Hepatocyte (in vitro differentiated cells): ENCODE measurements at places on chromosomes 6 and 20. TPM values are rescaled to one million over a fixed set of nuclear protein-coding genes. Genes with fewer than 3 reads are reported as not detected.
A peak's percentile ranks its signal among the peaks of the same experiment; 100 is the strongest.

DNA sequence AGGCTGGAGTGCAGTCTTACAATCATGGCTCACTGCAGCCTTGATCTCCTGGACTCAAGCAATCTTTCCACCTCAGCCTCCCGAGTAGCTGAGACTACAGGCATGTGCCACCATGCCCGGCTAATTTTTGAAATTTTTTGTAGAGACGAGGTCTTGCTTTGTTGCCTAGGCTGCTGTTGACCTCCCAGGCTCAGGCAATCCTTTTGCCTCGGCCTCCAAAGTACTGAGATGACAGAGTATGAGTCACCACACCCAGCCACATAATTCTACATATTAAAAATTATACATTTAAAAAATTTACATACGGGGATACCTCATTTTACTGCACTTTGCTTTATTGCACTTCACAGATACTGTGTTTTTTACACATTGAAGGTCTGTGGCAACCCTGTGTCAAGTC, 115.1 kb downstream of the MAN1A1 start:
- no peaks in the 10 kb centered on the region for H3K27me3 ChIP-seq
- H3K27ac ChIP-seq: no peak overlapping the region
- DNase-seq: no peak

GRCh38 chr6:87793315-87793714, 91.3 kb upstream of the AKIRIN2 start:
- H3K4me1 ChIP-seq: peaks cover 8% of the 10 kb centered on the region
- DNase-seq: no peak
- H3K27ac ChIP-seq: no peak overlapping the region
- no peaks in the 10 kb centered on the region for H3K36me3 ChIP-seq
- H3K27me3 ChIP-seq: no peaks in the 10 kb centered on the region

DNA sequence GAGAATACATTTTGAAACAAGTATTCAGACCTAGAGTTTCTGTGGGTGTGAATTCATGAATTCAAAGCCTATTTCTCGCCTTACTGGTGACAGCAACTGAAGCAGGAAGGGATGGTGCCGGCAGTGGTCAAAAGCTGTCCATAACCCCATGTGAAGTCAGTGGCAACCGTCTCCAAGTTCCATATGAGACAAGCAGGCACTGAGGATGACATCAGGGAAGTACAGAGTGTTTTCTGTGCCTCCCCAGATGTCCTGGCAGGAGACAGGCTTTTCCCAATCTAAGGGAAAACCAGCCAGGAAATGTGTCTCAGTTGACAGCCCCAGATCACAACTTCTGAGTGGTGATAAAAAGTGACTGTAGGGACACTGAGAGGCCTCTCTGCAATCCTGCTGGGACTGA, 66.6 kb downstream of the HIVEP2 start:
- H3K36me3 ChIP-seq: no peaks in the 10 kb centered on the region
- no peak for DNase-seq
- H3K4me3 ChIP-seq: no peak overlapping the region
- no peak overlapping the region for H3K27ac ChIP-seq
- no peaks in the 10 kb centered on the region for H3K4me1 ChIP-seq
- no peaks in the 10 kb centered on the region for H3K27me3 ChIP-seq

GRCh38 chr6:142692942-142693341, 252.0 kb downstream of the HIVEP2 start:
- H3K4me1 ChIP-seq: no peaks in the 10 kb centered on the region
- H3K4me3 ChIP-seq: no peak overlapping the region
- DNase-seq: peak; percentile 84
- peak overlapping the region; percentile 5 for H3K27ac ChIP-seq
- H3K27me3 ChIP-seq: no peaks in the 10 kb centered on the region

DNA sequence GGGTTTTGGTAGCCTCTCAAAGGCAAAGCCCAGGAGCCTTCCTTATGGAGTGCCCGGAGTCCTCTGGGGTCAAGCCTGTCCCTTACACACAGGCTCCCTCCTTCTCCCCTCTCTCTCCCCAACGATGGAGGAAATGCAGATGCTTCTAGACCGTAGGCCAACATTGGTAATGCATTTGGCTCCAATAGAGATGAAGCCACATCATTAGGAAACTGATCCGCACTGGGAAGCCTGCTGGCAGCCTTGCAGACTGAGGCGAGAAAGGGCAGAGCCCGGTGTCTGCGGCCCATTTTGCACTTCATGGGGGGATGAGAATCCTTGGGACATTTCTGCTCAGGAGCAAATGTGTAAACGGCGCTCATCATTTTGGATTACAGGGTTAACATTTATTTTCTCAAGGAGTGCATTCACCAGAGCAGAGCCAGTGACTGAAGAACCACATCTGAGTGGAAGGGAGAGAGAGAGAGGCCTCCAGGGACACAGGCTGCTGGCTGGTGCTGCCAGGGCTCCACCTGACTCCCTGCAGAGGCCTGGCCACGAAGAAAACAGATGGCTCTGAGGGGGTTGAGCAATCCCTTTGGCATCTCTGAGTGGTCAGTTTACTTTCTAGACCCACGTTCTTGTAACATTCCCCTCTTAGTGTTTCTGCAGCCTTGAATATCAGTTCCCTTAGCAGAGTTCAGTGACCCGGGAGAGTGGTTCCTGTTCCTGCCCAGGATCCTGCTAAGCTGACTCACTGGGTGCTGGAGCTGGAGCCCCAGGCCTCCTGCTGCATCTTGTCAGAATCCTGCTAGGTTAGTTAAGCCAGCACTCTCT, 4.4 kb upstream of the CST3 start:
- DNase-seq: peak; percentile 62
- H3K36me3 ChIP-seq: no peaks in the 10 kb centered on the region
- no peaks in the 10 kb centered on the region for H3K27me3 ChIP-seq
- no peak overlapping the region for H3K4me3 ChIP-seq
- H3K4me1 ChIP-seq: no peaks in the 10 kb centered on the region
- no peak overlapping the region for H3K27ac ChIP-seq

- H3K27ac ChIP-seq: no peak overlapping the region
- no peaks in the 10 kb centered on the region for H3K4me1 ChIP-seq
- no peak overlapping the region for H3K4me3 ChIP-seq
- no peaks in the 10 kb centered on the region for H3K36me3 ChIP-seq
Measured at GRCh38 chr20:60851826-60852704, 400.0 kb upstream of the CDH4 start.

- H3K4me1 ChIP-seq: peaks cover 10% of the 10 kb centered on the region
- no peaks in the 10 kb centered on the region for H3K36me3 ChIP-seq
- no peak overlapping the region for H3K27ac ChIP-seq
- peak; percentile 29 for DNase-seq
Measured at GRCh38 chr6:157688960-157689599, 134.0 kb upstream of the SNX9 start.

GRCh38 chr20:40587038-40587437, 102.0 kb downstream of the MAFB start:
- peaks cover 9% of the 10 kb centered on the region for H3K27me3 ChIP-seq
- no peaks in the 10 kb centered on the region for H3K4me1 ChIP-seq
- no peak for DNase-seq
- H3K27ac ChIP-seq: no peak overlapping the region
- no peak overlapping the region for H3K4me3 ChIP-seq
- no peaks in the 10 kb centered on the region for H3K36me3 ChIP-seq

GRCh38 chr6:43128926-43129325, 42.1 kb upstream of the SRF start:
- H3K27me3 ChIP-seq: no peaks in the 10 kb centered on the region
- no peaks in the 10 kb centered on the region for H3K36me3 ChIP-seq
- H3K4me1 ChIP-seq: peaks cover 31% of the 10 kb centered on the region
- H3K27ac ChIP-seq: no peak overlapping the region
- H3K4me3 ChIP-seq: no peak overlapping the region
- no peak for DNase-seq

DNA sequence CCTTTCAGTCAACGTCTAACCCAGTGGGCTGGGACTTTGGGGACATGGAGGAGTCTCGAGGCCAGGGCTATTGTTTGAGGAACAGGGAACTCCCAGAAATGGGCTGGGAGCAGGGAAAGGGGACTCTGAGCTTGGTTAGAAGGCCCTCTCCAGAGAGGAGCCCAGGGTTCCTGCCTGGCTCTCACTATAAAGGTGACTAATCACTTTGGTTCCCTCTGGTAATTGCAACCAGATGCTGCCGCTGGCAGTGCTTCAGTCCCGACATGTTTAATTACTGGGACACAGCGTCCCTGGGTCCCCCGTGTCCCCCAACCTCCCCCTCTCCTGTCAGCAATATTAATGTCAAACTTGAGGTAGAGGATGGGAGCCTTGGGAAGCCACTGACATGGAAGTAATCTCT, 5.0 kb upstream of the GDF5 start:
- no peaks in the 10 kb centered on the region for H3K36me3 ChIP-seq
- no peak overlapping the region for H3K4me3 ChIP-seq
- H3K27me3 ChIP-seq: no peaks in the 10 kb centered on the region
- peaks cover 5% of the 10 kb centered on the region for H3K4me1 ChIP-seq
- no peak for DNase-seq
- no peak overlapping the region for H3K27ac ChIP-seq

DNA sequence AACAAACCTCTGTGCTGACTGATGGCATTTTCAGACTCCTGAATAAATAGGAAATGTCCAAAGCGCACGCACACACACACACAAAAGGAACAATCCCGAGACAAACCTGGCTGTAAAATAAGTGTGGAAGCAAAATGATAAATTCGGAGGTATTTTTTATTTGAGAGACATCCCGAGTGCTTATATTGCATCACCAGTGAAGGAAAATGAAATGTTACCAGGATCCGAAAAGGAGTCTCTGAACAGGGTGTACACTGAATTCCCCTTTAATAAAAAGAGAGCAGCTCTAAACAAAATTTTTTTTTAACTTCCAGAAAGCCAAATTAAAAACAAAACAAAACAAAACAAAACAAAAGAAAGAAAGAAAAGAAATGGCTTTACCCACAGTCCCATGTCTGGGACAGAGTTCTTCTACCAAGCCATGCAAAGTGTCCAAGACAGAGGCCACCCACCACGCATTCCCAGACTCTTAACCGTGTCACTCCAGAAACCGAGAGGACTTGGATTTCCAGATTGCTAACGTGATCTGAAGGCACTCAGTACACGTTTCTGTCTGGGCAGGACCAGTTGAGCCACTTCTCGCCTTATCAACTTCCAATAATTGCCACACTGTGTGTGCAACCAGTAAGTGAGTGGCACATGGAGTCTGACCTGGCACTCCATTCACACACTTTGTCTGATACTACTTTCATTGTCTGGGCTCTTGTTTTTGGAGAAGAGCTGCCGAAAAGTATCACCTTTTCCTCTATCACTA, 817 bp downstream of the ME1 start:
- peak; percentile 55 for DNase-seq
- H3K27me3 ChIP-seq: no peaks in the 10 kb centered on the region
- peak overlapping the region; percentile 91 for H3K27ac ChIP-seq
- no peaks in the 10 kb centered on the region for H3K36me3 ChIP-seq
- H3K4me1 ChIP-seq: peaks cover 10% of the 10 kb centered on the region

DNA sequence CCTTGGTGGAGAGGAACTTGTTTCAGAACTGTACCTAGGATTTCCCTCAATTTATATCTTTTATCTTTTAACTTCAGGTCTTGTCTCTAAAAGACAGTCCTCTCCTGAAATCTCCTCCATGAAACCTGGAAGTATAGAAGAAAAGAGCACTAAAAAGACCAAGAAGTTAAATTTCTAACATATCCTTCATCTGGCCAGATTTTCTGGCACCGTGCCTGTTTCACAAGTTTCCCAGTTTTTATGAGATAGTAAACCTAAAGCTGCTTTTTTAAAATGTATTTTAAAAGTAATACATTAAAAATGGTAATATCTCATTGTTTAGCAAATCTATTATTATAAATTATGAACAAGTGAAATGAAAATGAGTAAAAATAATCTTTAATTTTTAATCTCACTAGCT, 348.3 kb upstream of the RSPO3 start:
- no peak overlapping the region for H3K4me3 ChIP-seq
- no peaks in the 10 kb centered on the region for H3K36me3 ChIP-seq
- DNase-seq: no peak
- no peaks in the 10 kb centered on the region for H3K4me1 ChIP-seq
- H3K27me3 ChIP-seq: no peaks in the 10 kb centered on the region
- H3K27ac ChIP-seq: no peak overlapping the region

DNA sequence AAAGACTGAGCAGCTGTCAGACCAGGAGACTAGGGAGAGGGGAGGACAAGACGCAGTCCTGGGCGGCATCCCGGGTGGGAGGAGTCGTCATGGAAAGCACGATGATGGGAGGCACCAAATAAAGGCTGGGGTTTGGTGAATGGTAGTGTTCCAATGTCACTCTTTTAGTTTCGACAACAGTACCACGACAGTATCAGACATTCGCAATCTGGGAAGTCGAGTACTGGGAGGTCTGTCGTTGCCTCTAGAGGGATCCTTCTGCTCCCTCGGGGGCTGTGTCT, 32.1 kb downstream of the PSMG4 start:
- H3K4me3 ChIP-seq: no peak overlapping the region
- H3K27ac ChIP-seq: no peak overlapping the region
- DNase-seq: no peak
- H3K36me3 ChIP-seq: no peaks in the 10 kb centered on the region
- no peaks in the 10 kb centered on the region for H3K27me3 ChIP-seq

GRCh38 chr20:50310673-50311051, 120.0 kb downstream of the CEBPB start:
- no peak overlapping the region for H3K27ac ChIP-seq
- H3K4me1 ChIP-seq: peaks cover 30% of the 10 kb centered on the region
- H3K27me3 ChIP-seq: no peaks in the 10 kb centered on the region
- H3K36me3 ChIP-seq: no peaks in the 10 kb centered on the region
- H3K4me3 ChIP-seq: no peak overlapping the region
- no peak for DNase-seq

- no peaks in the 10 kb centered on the region for H3K4me1 ChIP-seq
- no peaks in the 10 kb centered on the region for H3K27me3 ChIP-seq
- H3K36me3 ChIP-seq: no peaks in the 10 kb centered on the region
Measured at GRCh38 chr6:45911691-45912090, 104.0 kb downstream of the CLIC5 start.

DNA sequence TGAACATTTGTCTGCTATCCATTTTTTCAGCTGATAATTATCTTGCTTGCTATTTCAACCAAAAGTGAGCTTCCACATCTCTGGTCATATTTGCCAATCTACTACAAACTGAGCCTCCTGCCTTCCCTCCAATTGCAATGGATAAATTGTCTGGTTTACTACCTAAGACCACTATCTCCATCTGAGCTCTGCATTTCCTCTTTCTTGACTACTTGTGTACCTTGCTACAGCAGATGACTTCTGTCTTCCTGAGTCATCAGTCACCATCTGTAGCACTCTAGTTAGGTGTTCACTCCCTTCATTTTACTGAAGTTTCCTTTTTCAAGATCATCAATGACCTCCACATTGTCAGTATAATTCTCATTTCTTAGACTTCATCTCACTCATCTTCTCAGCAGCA, 33.5 kb upstream of the PHIP start:
- no peak overlapping the region for H3K27ac ChIP-seq
- H3K36me3 ChIP-seq: no peaks in the 10 kb centered on the region
- no peaks in the 10 kb centered on the region for H3K27me3 ChIP-seq
- no peaks in the 10 kb centered on the region for H3K4me1 ChIP-seq
- no peak for DNase-seq

The SRMS gene
- not detected in 2 replicates for polyA plus RNA-seq

The MAS1 gene
- polyA plus RNA-seq: not detected in 2 replicates

The BFSP1 gene
- polyA plus RNA-seq: 0.12 and 2.3 TPM in 2 replicates

The PM20D2 gene
- 8.7 and 9.5 TPM in 2 replicates for polyA plus RNA-seq

The NT5DC1 gene
- 27.8 and 39.2 TPM in 2 replicates for polyA plus RNA-seq

The BTNL2 gene
- 0.62 TPM in 1 of 2 replicates, not detected in the other for polyA plus RNA-seq

The HLA-DMB gene
- polyA plus RNA-seq: 1.7 TPM in 1 of 2 replicates, not detected in the other

The HTR1B gene
- polyA plus RNA-seq: not detected in 2 replicates

The MGME1 gene
- 17.9 and 18.3 TPM in 2 replicates for polyA plus RNA-seq

The RAET1L gene
- polyA plus RNA-seq: not detected in 2 replicates
